B cell (primary cell): ENCODE measurements at places on chromosomes 3 and 15. TPM values are rescaled to one million over a fixed set of nuclear protein-coding genes. Genes with fewer than 3 reads are reported as not detected.

GRCh38 chr3:103181160-103181559, 746.3 kb downstream of the ZPLD1 start:
- no peak for DNase-seq

DNA sequence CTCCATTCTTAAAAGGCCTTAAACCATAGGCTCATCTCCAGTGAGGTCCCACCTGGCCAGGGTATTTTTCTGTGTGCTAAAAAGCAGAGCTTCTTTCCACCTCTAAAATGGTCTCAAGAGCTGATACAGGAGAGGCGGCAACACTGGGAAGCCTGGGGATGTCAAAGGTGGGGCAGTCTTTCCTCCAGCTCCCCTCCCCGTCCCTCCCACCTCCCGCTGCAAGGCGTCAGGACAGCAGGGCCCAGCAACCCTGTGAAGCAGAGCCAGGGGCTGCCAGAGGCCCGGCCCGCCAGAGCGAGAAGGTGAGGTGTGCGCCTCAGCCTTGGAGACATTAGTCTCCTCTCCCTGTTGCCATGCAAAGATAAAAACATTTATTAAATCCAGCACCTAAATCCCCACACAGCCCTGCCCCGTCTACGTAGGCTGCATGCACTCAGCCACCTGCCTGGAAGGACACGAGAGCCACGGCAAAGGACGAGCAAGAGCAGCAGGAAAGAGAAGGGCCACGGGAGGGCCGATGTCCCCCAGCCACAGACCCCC, 75.6 kb downstream of the FAM174B start:
- DNase-seq = no peak

DNA sequence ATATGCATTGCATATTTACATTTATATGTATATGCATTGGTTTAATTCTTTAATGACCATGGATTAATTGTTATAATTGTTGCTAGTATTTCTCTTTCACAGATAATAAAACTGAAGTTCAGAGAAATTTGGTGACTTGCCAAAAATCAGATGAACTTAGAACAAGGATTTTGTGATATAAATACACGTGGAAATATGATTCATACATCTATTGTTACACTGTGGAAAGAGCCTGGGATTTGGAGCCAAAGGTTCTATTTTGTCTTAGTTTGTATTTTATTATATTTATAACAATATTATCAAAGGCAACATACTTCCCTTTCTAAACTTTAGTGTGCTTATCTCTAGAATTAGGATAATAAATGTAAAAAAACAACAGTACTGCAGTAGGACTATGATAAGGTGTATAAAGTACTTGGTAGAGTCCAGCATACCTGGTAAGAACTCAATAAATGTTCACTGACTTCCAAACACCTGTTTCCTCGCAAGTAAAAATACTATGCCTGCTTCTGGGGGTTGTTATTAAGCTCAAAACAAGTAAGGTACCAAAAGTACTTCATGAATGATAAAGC, 342.9 kb downstream of the THSD4 start:
- no peak for DNase-seq

GPR160 gene
- 17.5 and 17.7 TPM in 2 replicates for total RNA-seq

GRCh38 chr3:15345066-15345607, 12.8 kb upstream of the SH3BP5 start:
- DNase-seq = no peak

DNA sequence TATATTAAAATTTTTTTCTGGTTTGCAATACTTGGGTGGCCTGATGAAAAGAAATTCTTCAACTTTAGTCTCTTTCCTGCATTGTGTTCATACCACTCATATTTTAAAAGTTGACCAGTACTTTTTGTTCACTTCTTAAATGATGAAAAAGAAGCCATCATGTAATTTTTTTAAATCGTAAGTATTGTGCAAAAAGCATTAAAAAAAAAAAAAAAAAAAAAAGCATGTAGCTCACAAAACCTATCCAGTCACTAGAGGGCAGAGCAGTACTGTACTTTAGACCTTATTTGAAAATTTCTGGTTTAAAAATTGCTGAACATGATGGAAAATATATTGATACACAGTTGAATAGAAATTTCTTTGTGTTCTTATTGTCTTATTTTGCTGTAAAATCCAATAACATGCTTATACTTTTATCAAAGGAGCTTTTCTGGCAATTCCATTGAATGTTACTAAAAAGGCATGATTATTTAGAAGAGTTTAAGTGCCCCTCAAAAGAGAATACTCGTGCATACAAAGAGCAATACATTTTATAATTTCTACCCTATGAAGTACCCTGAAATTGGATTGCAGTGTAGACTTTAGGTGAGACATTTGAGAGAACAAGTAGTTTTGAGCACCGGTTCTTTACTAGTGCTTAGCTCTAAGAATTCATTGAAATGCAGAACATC, 137.7 kb downstream of the BBX start:
- peak; percentile 51 for DNase-seq

- no peak for DNase-seq
Observed at GRCh38 chr15:55422089-55422488, 13.8 kb downstream of the PIERCE2 start.

DNA sequence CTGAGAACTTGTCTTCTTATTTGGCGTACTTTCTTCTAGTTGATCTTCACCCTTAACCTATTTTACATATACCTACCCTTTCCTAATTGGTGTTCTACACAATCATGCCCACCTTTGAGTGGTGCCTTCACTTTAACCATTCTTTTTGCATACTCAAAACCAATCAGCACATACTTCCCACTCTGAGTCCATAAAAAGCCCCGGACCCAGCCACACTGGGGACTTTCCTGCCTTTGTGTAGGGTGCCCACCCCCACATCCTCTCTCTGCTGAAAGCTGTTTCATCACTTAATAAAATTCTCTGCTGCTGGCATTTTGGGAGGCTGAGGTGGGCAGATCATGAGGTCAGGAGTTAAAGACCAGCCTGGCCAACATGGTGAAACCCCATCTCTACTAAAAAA, 15.9 kb upstream of the CHST2 start:
- DNase-seq = no peak
